ENCODE measurements at places on chromosomes 4 and X.

- DNase-seq = no peak
These were observed 212.0 kb downstream of the COMMD8 start for GRCh38 chr4:47251348-47252135.

DNA sequence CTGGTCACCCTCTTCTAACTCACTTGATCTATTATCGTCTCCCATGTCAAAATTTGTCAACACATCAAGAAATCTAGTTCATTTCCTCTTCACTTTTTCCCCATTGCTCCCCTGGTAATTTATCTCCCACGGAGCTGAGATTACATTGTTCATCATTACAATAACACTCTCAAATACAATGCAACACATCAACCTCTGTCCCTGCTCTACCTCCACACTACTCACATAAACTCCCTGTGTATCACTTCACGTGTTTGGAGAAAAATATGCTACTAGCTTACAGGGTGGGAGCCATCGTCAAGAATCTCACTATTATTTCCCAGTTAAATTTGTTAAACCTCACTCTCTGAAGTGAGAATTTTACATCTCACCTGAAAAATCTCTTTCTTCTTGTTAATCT, 1006.4 kb downstream of the ARAP2 start:
- DNase-seq = no peak

- DNase-seq = peak; percentile 93
These were observed 3.1 kb upstream of the OCIAD2 start for GRCh38 chr4:48909697-48910096.

GRCh38 chr4:151922306-151922705, 161.5 kb upstream of the GATB start:
- peak; percentile 12 for DNase-seq

DNA sequence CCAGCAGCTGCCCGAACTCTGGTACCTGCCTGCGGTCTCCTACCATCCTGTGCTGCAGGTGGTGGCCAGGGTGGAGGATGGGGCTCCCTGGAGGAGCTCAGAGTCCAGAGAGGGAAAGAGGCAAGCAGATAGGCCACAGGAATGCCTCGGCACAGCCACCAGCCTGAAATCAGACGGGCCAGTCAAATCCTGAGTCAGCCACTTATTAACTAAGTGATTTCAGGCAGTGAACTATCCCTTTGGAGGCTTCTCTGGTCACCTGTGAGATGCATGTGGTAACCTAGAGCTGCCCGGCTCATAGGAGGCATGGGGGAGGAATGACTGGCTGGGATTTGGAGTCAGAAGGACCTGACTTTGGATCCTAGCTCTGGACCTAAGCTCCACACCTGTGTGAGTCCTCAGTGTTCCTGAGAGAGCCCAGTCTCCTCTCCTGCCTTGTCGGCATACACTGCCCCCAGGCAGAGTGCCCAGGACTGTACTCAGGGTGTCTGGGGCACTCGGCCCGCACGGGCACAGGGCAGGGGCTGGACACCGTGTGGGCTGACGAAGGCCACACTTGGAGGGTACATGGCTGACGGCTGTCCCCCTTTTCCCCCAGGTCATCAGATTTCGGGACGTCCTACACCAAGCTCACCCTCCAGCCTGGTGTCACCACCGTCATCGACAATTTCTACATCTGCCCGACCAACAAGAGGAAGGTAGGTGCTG, 96.4 kb upstream of the PSAPL1 start:
- DNase-seq = no peak

DNA sequence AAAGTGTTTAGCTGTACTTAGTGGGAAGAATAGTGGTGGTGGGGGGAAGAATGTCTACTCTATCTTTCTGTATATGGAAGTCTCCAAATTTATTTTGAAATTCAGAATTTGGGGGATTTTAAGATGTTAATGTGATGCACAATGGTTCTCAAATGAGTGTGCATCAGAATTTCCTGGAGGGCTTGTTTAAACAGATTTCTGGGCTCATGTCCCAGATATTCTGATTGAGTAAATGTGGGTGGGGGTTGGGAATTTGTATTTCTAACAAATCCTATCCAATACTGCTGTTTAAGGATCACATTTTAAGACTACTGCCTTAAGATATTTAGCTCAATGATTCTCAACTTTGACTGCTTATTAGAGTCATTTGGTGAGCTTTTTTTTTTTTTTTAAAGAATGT, 15.1 kb upstream of the INTS6L start:
- DNase-seq = no peak

- no peak for DNase-seq
These were observed 53.5 kb upstream of the PDE5A start for GRCh38 chr4:119682099-119682498.

- no peak for DNase-seq
These were observed 995.7 kb upstream of the PRKX start for GRCh38 chrX:4708970-4709760.

DNA sequence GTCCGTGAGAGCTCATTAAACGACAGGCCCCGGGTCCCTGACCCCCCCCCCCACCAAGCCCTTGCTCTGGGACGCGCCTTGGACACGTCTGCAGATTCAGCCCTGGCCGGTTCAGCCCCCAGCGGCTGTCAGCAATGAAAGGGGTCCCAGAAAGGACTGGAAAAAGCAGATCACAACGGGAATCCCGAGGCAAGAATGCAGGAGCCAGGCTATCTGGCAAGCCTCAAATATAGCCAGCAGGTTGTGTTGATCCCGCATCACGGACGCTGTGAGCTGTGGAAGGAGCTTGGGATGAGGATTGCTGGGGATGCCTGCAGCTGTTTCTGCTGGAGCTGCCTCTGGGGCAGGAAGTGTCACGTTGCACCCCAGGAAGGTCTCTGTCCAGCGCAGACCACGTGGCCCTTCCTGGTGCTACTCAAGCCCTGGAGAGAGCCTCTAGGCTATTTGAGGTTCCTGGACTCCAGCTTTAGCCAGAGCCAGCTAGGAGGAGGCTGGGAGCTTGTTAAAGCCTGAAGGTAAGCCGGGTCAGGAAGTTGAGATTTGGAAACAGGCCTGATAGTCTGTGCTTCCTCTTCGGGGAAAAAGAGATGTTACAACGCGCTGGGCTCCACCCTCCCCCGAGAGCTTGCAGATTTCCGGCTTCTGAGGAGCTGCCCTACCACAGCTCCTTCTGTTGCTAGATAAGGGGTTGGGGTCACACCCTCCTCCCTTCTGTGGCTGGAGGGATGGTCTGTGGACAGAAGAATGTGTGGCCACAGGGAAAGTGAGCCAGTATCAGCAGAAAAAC, 19.3 kb upstream of the CSF2RA start:
- peak; percentile 19 for DNase-seq

- DNase-seq = no peak
These were observed 163.0 kb downstream of the BTC start for GRCh38 chr4:74631338-74631737.

- no peak for DNase-seq
These were observed 228.5 kb downstream of the PCDH7 start for GRCh38 chr4:30948653-30949052.

DNA sequence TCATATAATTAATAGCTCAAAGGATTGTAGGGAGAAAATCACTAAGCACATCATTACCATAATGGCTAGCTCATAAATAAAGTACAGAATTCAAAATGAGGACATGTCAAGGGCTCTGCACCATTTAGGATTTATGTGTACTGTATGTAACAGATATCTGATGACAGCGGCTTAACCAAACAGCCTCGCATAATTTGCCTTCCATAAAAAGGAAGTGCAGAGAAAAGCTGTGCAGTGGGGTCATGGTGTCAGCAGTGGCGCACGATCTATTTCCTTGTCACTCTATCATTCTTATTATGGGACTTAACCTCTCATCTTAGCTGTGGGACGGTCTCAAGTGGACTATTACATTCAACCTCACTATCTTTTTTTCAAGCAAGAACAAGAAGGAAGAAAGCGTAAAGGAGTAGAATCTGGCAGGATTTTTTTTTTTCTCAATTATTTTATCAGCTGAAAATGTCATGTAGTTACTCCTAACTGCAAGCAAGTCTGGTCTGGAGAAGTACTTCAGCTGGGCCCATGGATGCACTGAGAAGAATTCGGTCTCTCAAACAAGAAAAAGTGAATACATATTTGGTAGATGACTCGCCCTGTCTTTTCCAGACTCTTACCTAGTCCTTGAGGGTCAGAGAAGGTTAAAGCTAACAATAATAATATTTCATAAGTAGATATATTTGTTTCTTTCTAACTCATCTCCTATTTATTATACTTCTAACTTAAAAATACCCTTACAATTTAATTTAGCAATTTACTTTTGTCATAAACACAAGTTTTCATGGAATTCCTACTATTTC, 94.6 kb downstream of the COX18 start:
- peak; percentile 55 for DNase-seq

DNA sequence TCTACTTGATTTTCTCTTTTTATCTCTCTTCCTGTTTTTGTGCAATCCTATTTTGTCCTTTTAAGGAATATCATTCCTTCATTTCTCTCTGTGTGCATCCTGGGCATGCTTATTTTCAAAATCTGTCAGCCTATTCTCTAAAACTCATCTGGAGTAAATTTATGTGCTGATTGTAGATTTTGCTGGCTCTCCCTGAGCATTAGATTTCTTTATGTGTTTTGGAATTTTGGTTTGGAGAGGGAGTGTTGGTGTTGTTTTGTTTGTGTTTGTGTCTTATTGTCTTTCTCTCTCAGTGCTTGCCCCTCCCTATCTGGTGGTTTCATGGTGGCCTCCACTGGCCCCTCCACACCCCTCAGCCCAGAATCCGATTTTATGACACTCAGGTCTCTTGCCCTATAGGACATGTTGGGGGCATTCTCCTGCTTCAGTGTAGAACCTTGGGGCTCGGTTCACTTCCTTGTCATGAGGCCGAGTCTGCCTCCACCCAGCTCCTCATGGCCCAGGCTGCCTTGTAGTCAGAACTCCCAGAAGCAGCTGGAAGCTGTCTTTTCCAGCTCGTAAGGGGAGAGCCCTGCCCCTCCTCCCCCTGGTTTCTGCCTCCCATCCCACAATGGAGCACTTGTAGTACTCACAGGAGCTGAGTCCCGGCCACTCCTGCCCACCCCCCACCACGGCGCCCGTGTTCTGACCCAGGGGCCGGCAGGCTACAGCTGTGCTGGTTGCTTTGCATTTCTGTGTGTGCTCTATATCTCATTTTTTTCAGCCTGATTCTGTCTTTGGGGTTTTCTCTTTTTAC, 24.5 kb upstream of the PJA1 start:
- DNase-seq = no peak

DNA sequence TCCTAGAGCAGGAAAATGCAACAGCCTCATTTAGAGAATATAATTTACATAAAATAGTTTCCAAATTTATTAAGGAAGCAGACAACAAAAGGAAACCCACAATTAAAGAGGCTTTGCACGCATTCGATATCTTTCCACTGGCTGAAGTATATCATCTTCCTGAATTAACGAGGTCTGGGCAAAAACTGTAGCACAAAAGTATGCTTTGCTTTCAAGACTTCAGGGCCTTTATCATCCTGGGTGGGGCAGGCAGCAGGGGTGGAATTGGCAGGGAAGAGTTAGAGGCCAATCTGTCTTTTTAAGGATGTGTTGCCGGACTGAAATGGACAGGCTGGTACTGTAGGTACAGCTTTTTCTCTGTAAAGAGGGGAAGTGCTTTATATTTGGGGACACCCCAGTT, 17.0 kb upstream of the STX18 start:
- DNase-seq = no peak

DNA sequence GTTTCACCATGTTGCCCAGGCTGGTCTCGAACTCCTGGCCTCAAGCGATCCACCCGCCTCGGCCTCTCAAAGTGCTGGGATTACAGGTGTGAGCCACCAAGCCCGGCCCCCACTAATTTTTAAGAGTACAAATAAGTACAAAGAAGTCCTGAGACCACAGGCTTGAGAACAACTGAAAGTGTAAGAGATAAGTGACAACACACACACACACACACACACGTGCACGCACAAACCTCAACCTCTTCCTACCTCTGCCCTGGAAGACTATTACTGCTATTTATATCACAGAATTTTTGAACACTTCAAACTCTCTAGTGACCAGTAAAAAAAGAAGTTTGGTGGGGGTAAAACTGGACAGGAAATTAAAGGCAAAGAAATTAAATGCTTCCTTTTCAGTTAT, 7.5 kb downstream of the KLHL15 start:
- no peak for DNase-seq

- no peak for DNase-seq
These were observed 98.6 kb downstream of the AFAP1 start for GRCh38 chr4:7841071-7841470.
